ENCODE measurements at places on chromosomes 16 and 17.

DNA sequence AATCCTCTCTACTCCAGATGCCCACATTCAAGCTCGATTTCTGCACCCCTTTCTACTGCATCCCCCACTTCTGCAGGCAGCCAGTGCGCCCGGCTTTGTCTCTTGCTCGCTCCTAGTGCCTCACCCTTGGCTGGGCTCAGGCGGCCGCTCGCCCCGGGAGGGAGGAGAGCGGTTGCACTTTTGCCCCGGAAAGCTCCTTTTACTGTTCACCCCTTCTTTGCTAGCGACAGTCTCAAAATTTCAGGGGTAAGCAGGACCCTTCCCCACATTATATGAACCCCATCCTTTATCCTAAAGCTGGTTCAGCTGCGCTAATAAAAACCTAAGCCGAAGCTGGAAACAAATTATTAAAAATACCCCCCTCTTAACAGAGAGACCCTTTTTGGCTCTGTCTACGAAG lies 1.0 kb downstream of the HOXB5 start:
- DNase-seq, result no peak

GRCh38 chr16:88026964-88027938 lies 76.0 kb downstream of the BANP start:
- no peak for DNase-seq

- no peak for DNase-seq
Observed at GRCh38 chr16:27859020-27859419, 204.5 kb downstream of the GSG1L start.

GRCh38 chr17:12730421-12730820 lies 58.9 kb upstream of the ARHGAP44 start:
- DNase-seq, result no peak

- DNase-seq, result no peak
Observed at GRCh38 chr16:75024594-75024993, 25.8 kb downstream of the ZNRF1 start.

DNA sequence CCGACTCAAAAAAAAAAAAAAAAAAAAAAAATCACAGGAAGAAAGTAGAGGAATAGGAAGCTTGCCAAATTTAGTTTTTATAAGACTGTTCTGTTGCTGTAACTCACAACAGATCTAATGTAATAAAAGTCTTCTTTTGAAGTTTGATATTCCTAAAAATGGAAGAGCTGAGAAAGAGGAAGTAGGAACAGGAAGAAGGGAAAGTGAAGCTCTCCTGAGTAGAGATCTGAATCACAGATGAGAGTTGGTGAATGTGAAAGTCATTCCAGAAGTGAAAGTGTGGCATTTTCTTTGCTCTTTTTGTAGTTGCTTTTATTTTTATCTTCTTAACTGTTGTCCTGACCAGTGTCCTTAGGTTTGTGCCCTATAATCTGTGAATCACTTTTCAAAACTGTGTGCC lies 2.1 kb downstream of the NMT1 start:
- no peak for DNase-seq

GRCh38 chr17:83136931-83137330 lies 57.5 kb downstream of the METRNL start:
- no peak for DNase-seq
